ENCODE measurements at places on chromosomes 6 and 20. TPM values are rescaled to one million over a fixed set of nuclear protein-coding genes. Genes with fewer than 3 reads are reported as not detected.

SCRT2 gene
- total RNA-seq: not detected

DDO gene
- total RNA-seq: 9.4 TPM

DNA sequence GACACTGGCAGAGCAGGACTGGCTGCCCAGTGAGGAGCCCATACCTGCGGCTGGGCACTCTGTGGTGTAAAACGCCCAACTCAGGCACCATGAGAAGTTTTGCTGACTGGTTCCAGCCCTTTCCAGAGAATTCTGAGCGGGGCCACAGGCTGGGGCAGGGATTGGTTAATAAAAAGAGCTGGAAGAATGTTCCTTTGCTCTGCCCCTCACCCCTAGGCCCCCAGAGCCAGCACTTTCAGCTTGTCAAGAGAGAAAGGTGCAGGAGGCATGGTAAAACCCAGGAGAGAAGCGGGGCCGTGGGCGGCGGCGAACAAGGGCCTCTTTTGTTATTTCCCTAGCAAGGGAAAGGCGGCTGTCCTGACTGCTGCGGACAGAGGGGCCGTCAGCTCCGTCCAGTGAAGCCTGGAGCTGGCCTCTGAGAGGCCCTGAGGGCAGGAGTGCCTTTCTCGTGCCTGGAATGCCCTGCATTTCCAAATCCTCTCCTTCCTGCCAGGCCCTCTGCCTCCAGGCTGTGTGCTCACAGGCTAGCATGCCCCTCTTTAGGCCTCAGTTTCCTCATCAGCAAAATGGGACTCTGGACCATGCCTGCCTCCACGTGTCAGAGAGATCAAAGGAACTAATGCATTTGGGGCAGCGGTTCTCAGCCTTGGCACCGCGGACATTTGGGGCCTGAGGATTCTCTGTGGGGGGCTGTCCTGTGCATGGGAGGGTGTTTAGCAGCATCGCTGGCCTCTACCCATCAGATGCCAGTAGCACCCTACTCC is 12.9 kb downstream of the SLC13A3 start:
- no peaks in the 10 kb centered on the region for H3K27me3 ChIP-seq
- H3K27ac ChIP-seq: no peak overlapping the region
- no peak for DNase-seq
- no peaks in the 10 kb centered on the region for H3K36me3 ChIP-seq

DNA sequence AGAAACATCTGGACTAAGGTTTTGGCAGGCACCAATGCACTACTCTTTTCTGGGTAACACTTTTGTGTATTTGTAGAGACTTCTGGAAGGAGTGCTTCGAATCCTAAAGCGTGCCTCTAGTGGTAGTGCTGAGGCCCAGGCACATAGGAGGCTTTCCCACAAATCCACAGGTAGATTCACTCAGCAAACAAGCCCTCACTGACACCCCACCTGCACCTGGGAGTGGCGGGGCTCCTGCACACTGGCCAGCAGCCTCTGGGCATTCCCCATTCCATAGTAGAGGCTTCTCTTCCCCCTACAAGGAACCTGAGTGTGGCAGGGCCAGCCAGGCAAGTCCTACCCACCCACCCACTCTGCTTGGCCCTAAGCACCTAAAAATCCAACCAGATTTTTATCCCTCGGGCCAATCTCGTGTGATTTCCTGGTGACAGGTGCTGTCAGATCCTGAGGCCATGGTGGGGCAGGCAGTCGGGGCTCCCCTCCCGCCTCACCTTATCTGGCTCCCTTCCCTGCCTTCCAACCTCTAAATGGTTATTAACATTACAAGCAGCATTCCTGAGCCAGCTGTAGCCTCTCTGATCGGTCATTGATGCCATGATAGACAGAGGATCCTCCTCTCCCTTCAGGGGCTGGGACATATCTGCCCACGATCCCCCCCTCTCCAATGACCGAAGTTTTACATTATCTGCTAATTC is 82.4 kb downstream of the SLC2A10 start:
- H3K36me3 ChIP-seq: no peaks in the 10 kb centered on the region
- no peaks in the 10 kb centered on the region for H3K27me3 ChIP-seq
- DNase-seq: no peak
- no peak overlapping the region for H3K27ac ChIP-seq
- H3K4me3 ChIP-seq: no peak overlapping the region
- no peaks in the 10 kb centered on the region for H3K4me1 ChIP-seq

DNA sequence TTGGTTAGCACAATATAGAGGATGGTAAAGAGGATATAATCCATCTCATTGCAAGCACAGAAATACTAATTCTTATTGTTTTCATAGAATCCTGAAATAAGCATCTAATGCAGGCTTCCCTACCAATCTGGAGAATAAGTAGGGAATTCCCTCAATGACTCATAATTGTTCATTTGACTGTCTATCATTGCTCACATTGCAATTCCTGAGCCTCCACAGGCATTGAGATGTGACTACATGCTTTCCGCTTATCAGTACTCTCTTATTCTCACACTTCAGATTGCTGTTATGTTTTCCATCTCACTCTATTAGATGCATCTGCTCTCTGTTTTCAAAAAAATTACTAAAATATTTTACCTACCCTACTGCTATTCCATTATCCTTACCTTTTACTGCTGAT is 216.2 kb upstream of the PRSS16 start:
- no peak for DNase-seq
- H3K4me1 ChIP-seq: no peaks in the 10 kb centered on the region
- no peak overlapping the region for H3K4me3 ChIP-seq
- H3K27ac ChIP-seq: no peak overlapping the region
- no peaks in the 10 kb centered on the region for H3K36me3 ChIP-seq
- no peaks in the 10 kb centered on the region for H3K27me3 ChIP-seq

DNA sequence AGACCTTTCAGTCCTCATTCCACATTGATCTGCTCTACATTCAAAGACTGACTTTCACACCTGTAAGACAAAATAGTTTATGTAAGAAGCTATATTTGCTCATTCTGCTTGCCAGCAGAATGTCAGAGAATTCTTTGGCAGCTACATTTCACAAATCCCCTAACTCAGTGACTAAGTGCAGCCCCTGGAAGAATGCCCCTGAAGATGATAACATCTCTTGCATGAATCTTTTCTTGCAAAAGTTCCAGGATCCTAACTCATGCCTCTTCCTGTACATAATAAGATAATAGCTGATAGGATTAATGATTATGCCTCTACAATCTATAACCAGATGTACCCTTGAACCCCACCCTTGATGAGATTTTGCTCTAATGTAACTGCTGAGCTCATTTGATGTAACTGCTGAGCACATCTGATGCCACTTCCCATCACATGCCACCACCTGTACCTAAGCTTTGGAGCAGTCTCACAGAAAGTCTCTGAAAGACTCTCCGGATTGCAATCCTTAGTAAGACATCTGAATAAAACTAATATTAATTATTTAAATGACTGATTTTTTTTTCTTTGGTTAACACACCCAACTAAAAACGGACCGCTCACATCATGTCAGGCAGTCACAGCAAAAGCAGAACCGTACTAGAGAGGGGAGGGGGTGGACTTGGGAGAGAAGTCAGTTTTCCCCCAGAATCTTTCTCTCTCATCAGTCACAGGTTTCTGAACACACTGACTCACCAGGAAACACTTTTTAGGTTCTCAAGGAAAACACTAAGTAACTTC is 684 bp upstream of the DNAH8 start:
- H3K27me3 ChIP-seq: no peaks in the 10 kb centered on the region
- H3K4me3 ChIP-seq: no peak overlapping the region
- no peaks in the 10 kb centered on the region for H3K4me1 ChIP-seq
- H3K27ac ChIP-seq: no peak overlapping the region
- no peak for DNase-seq

All from right lobe of liver (tissue), 6 donors.